ENCODE measurements at places on chromosomes 7 and 10. TPM values are rescaled to one million over a fixed set of nuclear protein-coding genes. Genes with fewer than 3 reads are reported as not detected.

The CYP26C1 gene
- total RNA-seq: under 0.01 TPM

The HOGA1 gene
- total RNA-seq: 0.13 TPM

The INTS15 gene
- 7.0 TPM for total RNA-seq

The LAMB1 gene
- 75.8 TPM for total RNA-seq

The PRPS1L1 gene
- total RNA-seq: not detected

The IFIT1B gene
- total RNA-seq: not detected
